ENCODE measurements at places on chromosomes 1 and 21.

DNA sequence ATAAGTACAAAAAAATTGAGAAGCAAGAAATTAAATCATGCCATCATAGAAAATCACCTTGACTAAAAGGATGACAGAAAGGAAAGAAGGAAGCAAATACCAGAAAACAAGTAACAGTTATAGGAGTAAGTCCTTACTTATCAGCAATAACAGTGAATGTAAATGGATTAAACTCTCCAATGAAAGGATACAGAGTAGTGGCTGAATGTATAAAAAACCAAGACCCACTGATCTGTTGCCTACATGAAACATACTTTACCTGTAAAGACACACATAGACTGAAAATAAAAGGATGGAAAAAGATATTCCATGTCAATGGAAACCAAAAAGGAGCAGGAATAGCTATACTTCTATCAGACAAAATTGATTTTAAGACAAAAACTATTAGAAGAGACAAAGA is 52.2 kb downstream of the RABGAP1L start:
- no peak for DNase-seq

DNA sequence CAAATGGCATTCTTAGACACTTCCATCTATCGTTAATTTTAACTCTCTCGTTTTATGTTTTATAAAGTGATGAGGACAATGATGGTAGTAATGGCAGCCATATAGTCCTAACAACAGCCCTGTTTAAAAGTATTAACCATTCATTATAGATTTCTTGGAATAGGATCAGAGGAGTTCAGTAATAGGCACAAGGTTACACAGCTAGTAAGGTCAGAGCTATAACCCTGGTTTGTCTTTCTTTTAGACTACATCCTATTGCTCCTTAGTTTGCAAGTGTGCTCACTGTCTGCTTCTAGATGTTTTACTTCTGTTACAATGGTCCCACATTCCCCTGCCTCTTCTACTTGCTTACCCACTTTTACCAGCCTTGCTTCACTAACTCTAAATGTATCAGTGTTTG is 50.9 kb downstream of the TLCD4 start:
- DNase-seq = no peak

DNA sequence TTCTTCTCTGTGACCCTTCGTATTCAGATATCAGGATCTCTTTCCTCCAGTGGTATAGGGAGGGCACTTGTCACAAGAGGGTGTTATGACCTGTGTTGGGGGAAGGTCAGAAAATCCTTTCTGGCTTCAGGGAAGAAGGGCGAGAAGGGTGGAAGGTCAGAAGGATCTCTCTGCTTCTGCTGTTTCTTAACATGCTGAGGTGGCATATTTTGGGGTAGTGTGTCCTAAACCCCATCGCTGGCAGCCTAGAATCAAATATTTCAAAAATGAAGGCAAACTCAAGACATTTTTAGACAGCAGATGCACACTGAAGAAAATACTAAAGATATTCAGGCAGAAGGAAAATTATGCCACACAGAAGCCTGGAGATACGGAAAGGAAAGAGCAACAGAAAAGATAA is 207.6 kb downstream of the TM2D1 start:
- DNase-seq = no peak

GRCh38 chr1:166905136-166905535 is 29.1 kb upstream of the TADA1 start:
- DNase-seq = no peak

GRCh38 chr1:51734896-51735745 is 118.2 kb downstream of the OSBPL9 start:
- no peak for DNase-seq

DNA sequence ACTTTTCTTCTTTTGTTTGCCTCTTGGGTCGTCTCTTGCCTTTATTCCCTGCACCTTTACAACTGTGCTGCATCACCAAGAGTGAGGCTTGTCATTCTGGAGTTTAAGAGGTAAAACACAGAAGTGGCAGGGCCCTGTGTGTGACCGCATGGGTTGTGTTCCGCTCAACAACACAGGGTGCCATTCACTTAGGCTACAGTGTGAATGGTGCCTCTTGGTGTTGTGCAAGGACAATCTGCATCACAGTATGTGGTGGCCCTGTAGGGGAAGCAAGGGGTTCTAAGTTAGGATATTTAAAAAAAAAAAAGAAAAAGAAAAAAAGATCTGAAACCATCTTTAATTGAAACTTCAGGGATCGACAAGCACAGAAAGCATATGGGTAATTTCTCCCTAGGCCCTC is 38.2 kb downstream of the BRINP2 start:
- no peak for DNase-seq

GRCh38 chr1:234149217-234149616 is 224.0 kb upstream of the COA6 start:
- no peak for DNase-seq

DNA sequence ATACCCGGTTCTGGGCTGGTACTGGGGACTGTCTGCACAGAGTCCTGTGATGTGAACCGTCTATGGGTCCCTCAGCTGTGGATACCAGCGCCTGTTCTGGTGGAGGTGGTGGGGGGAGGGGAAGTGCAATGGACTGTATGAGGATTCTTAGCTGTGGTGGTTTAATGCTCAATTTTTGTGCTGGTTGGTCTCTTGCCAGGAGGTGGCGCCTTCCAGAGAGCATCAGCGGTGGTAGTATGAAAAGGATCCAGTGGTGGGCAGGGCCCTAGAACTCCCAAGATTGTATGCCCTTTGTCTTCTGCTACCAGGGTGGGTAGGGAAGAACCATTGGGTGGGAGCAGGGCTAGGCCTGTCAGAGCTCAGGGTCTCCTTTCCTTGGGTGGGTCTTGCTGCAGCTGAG is 89.4 kb upstream of the B3GALT2 start:
- DNase-seq = no peak

DNA sequence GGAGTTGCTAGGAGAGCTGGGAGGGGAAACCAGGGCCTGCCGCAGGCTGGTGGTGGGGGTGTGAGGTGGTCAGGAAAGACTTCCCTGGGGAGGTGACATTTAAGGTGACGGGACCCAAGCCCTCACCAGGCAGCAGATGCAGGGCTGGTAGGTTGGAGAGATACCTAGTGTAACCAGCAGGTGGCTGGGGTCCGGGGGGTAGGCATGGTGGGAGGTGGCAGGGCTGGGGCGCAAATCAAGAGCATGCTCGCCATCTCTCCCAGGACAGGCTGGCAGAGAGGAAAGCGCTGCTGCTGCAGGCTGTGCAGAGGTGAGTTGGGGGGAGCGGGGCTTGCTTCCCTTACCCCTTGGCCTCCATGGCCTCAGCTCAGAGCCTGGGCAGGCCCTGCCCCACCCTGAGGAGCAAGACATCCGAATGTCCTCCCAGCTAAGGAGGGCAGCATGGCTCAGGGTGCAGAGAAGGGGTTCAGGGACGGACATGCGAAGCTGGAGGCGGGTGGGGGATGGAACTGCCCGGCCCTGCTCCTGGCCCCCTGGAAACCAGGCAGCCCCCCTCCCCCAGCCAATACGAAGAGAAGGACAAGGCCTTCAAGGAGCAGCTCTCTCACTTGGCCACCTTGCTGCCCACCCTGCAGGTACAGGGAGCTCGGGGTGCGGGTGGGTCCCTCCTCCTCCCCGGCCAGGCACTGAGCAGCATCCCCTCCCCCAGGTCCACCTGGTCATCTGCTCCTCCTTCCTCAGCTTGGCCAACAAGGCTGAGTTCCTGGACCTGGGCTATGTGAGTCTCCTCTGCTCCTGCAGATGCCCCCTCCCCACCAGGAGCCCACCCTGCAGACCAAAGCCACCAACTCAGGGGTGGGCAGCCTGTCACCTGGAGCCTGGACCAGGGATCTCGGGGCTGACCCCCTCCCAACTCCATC is 4.0 kb downstream of the RNF207 start:
- DNase-seq = no peak

DNA sequence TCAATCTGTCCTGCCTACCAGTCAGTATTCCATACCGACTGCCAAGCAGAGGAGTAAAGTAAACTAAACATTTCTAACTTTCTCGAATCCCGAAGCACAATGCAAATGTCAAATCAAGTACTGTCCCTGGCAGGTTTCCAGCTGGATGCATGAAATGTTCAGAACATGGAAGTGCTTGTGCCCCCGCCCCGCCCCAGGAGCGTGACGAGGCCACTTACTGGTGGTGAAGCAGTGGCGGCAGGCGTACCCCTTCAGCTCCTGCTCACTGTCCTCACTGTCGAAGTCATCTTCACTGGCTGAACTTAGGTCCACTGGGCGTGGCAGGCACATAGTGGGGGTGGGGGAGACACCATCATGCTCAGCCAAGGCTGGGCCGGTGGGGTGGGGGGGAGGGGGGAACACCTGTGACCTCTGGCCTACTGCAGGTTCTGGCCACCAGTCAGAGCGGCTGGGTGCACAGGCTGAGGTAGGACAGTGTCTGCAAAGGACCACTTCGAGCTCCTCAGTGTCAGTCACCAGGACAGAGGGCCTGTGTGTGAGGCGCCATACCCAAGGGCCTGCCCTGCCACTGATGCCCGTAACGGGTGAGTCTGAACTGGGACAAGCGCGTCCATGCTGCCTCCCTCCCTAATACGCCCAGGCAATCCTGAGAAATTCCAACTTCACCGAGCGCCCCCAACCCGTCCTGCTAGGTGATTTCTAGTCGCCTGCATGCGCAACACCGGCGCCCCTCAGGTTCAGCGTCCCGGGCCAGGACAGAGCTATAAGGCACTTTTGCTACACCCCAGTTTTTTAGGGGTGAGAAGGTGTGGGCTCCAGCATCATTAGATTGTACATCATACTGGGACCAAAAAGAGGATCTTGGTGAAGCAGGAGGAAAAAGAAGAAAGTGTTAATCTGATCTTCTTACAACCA is 46.9 kb downstream of the SLC45A1 start:
- DNase-seq = no peak

DNA sequence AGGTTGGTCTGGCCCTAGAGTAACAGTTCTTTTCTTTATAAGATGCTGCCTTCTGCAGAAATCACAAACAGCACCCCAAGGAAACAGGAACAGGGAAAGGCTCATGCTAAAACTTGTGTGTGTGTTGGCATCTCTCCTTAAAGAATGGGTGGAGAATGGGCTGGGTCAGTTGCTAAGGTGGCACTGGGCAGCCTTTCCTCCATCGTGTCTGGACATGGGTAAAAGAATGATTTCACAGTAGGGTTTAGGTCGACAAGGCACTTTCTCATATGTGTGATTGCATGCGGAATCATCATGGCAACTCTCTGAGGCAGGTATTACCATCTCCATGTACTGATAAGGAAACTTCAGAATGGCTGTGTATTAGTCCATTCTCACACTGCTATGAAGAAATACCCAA is 40.3 kb downstream of the LRRN2 start:
- no peak for DNase-seq

DNA sequence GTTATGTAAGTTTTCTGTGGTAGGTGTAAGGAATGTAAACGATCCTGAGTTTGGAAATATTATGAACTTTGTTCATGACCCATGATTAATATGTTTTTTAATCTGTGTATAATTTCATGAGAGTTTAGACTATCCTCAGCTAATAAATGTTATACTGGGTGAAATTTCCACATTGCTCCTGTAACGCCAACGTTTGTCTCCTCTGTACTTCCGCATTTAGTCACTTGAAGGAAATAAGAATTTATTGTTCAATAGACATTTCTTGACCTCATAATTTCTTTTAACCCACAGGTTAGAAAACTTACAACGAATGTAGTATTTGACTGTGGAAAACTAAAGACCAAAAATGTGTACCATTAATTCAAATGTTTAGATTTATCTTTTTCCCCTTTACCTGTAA is 876 bp downstream of the KCNJ15 start:
- no peak for DNase-seq

GRCh38 chr1:224785622-224786021 is 143.9 kb upstream of the DNAH14 start:
- DNase-seq = no peak

- no peak for DNase-seq
These were observed 114.7 kb downstream of the PBX1 start for GRCh38 chr1:164673584-164674214.

- no peak for DNase-seq
These were observed 268.1 kb downstream of the DNM3 start for GRCh38 chr1:172109359-172109758.

GRCh38 chr1:172874950-172875349 is 175.8 kb downstream of the TNFSF18 start:
- DNase-seq = no peak

DNA sequence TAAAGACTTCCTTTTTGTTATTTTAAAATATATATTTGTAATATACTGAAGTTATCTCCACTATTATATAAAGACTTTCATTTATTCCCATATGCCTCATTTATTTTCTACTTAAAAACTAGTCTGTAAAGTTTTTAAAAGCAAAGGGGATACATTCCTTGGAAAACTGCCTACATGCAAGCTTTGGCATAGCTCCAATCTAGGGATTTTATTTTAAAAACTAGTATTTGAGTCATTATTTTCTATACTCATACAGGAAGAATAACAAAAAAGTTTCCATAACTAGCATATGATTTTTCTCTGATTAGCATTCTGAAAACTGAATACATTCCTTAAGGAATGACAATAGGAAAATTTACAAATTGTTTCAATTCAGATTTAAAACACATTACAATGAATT is 88.9 kb downstream of the COL24A1 start:
- DNase-seq = no peak

GRCh38 chr1:236741753-236742152 is 53.3 kb upstream of the MTR start:
- no peak for DNase-seq

- DNase-seq = no peak
These were observed 546 bp upstream of the ZNF695 start for GRCh38 chr1:247008406-247008799.

- DNase-seq = no peak
These were observed 544.8 kb upstream of the CAMK1G start for GRCh38 chr1:209038735-209039134.

GRCh38 chr1:44481701-44482100 is 76.6 kb downstream of the RNF220 start:
- DNase-seq = no peak

DNA sequence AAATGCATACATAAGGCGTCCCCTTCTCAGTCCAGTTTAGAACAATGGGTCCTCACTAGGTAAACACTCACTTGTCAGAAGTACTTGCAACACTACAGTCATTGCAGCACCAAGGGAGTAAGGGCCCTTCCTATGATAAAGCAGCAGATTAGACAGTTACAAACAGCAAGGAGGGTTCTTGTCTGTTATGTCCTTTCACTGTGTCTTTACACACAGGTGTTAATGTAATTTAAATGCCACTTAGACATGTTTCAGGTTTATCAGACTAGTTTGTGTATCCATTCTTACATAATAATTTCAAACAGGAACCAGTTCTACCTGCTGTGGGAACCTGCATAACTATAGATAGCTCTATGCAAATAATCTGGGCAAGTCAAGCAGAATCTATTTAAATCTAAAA is 105.6 kb upstream of the USH2A start:
- no peak for DNase-seq

DNA sequence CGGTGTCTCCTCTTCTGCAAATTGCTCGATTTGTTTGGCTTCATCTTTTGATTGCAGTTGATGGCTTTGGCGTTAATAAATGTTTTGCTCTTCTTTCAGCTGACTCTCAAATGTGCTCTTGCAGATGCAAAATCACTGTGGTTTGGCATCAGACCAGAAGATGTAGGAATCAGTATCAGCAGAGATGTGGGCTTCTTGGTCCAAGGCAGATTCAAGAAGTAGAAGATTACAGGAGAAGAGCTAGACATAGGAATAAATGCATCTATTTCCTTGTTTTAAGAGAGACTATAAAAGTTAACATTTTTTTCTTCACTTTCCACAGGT is 59.8 kb upstream of the BACH1 start:
- no peak for DNase-seq

GRCh38 chr1:154608397-154609270 is 648 bp upstream of the ADAR start:
- DNase-seq = no peak

Measured in stimulated activated CD8-positive, alpha-beta memory T cell treated with anti-CD3 and anti-CD28 coated beads, Interleukin-2, amount 100 ng/mL, for 48 hours (primary cell).